ENCODE measurements at places on chromosomes 3 and 15. TPM values are rescaled to one million over a fixed set of nuclear protein-coding genes. Genes with fewer than 3 reads are reported as not detected.

The GPR176 gene
- 8.8 TPM for total RNA-seq

The HIGD1A gene
- total RNA-seq = 94.1 TPM

The LRRC49 gene
- total RNA-seq = 5.7 TPM

The C3orf80 gene
- total RNA-seq = 0.92 TPM

The KLF15 gene
- 1.4 TPM for total RNA-seq

The YEATS2 gene
- total RNA-seq = 12.3 TPM

The CSTA gene
- total RNA-seq = 0.81 TPM

The SAXO2 gene
- 2.1 TPM for total RNA-seq

The CFAP100 gene
- total RNA-seq = not detected

The SLC24A5 gene
- not detected for total RNA-seq

The A4GNT gene
- total RNA-seq = not detected

The SLC6A1 gene
- total RNA-seq = not detected
